ENCODE measurements at places on chromosomes 3 and 15.

DNA sequence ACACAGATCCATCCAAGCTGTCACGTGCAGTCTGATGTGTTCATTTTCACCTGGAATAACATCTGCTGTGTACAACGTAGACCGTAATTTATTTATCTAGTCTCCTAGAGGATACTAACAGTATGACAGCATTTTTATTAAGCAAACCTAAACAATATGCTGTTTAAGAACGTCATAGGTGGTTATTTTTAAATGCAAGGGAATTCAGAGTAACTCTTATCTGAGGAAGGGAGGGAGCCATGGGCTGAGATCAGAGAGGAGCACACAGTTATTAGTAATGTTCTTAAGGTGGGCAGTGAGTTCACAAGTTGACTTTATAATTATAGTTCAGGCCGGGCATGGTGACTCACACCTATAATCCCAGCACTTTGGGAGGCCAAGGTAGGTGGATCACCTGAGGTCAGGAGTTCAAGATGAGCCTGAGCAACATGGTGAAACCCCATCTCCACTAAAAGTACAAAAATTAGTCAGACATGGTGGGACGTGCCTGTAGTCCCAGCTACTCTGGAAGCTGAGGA is 193.6 kb downstream of the UACA start:
- DNase-seq = no peak

DNA sequence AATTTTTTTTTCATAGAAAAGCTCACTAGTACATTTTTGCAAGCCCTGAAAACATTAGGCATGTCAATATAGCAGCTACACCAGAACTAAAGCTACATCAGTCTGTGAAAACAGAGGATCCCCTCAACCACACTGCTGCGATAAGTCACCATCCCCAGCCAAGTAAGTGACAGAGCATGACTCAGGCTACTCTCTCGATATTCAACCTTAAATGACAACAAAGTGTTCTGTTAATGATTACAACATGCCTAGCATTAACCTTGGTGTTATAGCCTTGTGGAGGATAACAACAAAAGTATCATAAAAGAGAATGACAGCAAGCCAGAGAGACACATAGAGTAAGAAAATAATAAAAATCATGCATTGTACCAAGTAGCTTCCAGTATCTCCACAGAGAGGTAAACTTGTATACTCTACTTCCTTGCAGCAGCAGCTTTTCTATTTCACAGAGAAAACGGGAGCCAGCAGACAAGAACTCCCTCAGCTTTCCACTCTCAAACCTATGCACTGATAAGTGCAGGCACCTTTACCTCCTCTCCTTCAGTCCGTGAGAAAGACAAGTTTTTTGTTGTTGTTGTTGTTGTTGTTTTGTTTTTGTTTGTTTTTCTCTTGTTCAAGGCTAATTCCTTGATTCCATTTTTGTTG is 76.6 kb downstream of the GBE1 start:
- no peak for DNase-seq

GRCh38 chr15:50907601-50908208 is 778 bp upstream of the AP4E1 start:
- DNase-seq = no peak

DNA sequence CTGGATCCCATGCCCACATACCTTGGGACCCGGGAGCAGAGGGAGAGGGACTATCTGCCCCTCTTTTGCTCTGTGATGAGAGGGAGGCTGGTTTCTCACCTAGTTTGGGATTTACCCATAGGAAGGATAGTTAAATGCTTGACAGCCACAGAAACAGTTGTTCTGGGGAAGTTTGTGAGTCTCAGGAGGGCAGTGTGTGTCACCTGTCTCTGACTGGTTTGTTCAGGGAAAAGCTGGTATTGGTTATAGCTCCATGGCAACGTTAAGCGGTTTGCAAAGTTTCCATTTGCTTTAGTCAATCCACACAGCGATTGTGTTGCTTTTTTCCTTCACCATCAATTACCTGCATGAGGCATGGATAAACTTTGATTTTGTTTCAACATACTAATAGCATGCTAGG is 3.7 kb upstream of the TMED3 start:
- no peak for DNase-seq

DNA sequence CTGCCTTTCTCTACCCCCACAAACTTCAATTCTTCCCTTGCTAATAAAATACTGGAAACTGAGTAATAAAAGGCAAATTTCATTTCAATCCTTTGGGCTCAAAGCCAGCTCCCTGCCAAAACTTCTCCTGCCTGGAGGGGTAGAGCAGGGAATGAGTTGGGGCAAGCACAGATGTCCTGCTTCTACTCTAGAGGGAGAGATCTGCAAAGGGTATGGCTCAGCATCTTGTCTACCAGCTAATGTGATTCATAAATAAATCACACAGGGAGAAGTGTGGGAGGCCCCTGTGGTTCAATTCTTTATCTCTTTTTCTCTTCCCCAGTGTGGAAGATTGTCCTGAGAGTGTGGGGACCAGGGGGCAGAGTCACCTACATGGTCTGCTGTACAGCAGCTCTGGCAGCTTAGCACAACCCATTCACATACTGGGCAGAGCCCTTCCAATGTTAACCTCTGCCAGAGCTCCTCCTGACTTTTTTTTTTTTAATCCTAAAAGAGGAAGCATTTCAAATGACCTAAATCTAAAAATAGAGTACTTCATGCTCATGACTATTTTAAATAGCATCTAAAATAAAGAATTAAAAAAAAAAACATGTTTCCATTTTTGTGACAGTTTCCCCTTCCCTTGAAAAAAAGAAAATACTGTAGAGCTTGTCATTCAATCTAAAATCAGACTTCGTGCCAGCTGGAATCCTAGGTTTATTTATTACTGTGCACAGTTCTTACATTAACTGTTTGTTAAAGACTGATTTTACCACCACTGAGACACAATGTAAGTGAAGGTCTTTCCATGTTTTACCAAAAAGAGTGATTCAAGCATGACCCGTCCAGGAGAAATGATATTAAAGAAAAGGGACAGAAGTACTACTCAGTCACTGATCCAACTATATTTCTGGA is 1083.7 kb upstream of the CFAP20DC start:
- DNase-seq = no peak

DNA sequence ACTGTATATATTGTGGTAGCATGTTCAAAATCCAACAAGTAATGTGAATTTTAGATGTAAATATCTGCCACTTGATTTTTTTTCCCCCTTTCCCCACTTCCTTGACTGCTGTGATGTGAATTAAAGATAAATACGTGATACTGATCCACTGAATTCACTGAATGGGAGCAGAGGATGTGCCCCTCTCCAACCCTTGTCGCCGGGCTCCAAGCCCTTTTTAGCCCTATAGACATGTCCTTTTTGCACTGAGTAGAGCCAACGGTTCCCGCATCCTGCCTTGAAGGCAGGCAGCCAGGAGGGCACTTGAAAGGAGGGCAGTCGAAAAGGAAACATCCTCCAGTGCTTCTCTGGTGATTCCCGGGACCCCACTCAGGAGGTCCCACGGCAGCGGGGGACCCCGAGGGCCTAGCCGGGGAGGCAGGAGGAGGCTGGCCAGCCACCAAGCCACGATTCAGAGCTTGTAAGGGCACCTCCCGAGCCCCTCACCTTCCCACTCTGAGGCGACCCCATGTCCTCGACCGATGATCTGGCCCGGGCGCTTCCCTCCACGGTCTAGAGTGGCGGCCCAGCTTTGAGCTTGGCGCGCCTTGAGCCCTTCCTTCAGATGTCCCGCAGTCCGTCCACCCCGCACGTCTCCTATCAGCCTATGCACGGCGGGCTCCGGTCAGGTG is 901 bp upstream of the MANF start:
- DNase-seq = no peak

DNA sequence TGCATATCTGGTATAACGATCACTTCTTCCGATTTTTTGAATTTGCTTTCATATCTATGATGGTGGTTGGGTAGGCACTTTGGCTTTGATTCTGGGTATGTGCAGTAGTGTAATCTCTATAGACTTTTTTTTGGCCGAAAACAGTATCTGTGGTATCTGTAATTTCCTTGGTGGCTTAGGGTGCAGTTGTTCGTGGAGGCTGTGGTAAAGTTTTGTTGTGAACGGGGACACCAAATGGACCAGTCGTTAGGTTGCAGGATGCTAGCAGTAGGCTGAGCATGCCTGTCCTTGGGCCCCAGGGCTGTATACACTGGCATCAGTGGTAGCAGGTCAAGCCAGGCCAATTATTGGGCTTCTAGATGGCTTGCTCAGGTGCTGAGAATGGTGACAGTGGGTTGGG is 55.2 kb downstream of the CCDC66 start:
- DNase-seq = no peak

- no peak for DNase-seq
These were observed 663.7 kb downstream of the AGBL1 start for GRCh38 chr15:86743283-86743903.

DNA sequence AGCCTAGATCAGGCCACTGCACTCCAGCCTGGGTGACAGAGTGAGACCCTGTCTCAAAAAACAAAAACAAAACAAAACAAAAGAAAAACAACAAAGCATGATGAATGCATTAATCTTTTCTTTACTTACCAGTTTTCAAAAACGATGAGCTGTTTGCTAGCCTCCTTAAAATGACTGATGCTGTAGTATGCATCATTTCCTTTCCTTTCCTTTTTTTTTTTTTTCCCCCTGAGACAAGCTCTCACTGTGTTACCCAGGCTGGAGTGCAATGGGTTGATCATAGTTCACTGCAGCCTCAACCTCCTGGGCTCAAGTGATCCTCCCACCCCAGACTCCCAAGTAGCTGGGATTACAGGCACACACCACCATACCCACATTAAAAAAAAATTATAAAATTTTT is 202.0 kb downstream of the ADAMTSL3 start:
- no peak for DNase-seq

DNA sequence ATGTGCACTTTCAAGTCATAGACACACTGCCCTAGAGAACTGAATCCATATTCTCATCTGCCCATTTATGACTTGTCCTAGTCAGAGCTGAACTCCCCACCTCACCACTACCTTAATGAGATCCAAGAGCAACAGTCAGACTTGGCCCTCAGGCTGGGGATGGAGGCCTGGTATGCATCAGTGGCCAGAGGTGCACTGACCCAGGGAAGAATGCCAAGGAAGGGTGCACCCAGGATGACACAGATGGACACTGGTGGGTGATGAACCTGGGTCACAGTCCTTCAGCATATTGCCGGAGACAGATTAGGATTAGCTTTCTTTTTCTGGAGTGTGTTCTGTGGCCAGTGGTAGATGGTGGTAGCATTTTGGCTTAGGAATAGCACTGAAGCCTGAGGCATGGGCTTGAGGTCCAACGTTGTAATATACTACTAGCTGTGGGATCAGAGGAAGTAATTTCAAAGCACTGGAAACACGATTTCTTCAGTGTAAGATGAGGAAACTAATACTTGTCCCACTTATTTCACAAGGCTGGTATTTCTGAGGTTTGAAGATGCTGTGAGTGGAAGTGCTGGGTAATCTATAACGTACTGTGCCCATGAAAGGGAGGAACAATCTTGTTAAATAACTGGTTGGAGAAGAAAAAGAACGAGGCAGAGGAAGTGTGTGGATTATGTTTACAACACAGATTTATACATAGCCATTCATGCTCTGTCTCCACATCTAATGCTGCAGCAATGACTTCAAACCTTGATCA is 265.0 kb downstream of the THRB start:
- no peak for DNase-seq

DNA sequence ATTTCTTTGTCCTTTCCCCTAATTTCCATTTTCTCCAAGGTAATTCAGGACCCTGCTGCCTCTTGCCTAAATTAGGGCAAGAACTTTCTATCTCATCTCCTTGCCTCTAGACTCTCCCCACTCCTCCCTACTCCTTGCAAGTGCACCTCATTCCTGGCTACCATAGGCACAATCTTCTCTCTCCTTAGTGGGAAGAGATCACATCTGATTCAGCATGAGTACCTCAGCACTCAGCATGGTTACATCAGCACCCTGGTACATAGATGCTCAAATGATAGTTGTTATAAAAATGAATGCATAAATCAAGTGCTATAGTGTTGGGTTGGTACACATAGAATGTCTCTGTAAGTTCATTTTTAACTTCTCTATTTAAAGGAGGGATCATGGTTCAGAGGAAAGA is 313.4 kb upstream of the RASGRP1 start:
- DNase-seq = no peak

GRCh38 chr3:22582266-22582665 is 620.9 kb upstream of the UBE2E2 start:
- no peak for DNase-seq

DNA sequence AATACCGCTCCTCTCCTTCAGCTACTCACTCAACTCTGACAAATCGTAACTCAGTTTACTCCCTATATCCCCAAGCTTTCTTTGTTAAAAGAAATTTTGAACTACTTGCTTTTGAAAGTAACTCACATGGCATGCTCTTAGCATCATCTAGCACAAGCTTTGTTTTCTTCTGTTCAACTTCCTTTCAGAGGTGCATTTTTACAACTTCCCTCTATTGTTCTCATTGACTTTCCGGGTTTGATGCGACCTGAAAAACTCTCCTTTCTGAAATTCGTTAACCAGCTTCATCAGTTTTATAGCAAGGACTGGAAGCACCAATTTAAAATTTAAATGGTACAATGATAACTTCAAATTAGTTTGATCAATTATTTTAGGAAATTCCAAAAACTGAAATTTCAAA is 629.5 kb upstream of the TGFBR2 start:
- no peak for DNase-seq

DNA sequence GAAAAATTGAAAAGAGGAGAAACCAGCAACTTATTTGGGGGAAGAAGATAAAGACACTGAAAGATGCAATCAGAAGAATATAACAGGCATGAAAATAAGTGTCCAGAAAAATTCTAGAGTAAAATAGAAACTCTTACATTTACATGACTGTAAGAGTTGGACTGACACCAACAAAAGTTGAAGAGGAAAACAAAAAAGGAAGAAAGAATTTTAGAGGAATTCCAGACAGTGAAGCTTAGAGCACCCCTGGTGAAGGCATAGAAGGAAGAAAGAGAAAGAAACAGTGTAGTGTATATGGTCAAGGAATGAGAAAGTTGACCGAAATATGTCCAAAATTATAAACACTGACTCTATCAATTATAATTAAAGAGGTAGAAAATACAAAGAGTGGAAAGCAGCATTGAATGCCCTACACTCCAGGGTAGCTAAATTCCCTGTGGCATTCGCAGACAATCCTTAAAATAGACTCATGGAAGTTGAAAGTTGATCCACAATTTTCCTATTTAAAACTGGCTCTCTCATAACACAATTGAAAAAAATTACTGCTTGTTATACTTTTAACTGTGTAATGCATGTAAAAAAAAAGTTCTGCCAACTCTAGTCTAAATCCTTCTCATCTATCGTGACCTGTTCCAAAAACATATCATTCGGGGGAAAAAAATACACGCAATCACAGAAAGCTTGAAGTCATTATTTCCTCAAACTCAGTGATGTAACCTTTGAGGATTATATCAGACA is 102.6 kb upstream of the ABI3BP start:
- no peak for DNase-seq

Data from T1000 (cell line).